ENCODE measurements at places on chromosomes 3 and 15. TPM values are rescaled to one million over a fixed set of nuclear protein-coding genes. Genes with fewer than 3 reads are reported as not detected.

The GRIP2 gene
- 0.37 TPM for total RNA-seq

The FILIP1L gene
- 15.8 TPM for total RNA-seq

The RNF13 gene
- 60.5 TPM for total RNA-seq

The GDPGP1 gene
- 3.0 TPM for total RNA-seq

The EAF2 gene
- 3.4 TPM for total RNA-seq

All from uterine smooth muscle cell (primary cell).